ENCODE measurements at places on chromosomes 6 and 20.
A peak's percentile ranks its signal among the peaks of the same experiment; 100 is the strongest.

- no peak for DNase-seq
Measured at GRCh38 chr6:53805016-53805415, 10.2 kb downstream of the LRRC1 start.

DNA sequence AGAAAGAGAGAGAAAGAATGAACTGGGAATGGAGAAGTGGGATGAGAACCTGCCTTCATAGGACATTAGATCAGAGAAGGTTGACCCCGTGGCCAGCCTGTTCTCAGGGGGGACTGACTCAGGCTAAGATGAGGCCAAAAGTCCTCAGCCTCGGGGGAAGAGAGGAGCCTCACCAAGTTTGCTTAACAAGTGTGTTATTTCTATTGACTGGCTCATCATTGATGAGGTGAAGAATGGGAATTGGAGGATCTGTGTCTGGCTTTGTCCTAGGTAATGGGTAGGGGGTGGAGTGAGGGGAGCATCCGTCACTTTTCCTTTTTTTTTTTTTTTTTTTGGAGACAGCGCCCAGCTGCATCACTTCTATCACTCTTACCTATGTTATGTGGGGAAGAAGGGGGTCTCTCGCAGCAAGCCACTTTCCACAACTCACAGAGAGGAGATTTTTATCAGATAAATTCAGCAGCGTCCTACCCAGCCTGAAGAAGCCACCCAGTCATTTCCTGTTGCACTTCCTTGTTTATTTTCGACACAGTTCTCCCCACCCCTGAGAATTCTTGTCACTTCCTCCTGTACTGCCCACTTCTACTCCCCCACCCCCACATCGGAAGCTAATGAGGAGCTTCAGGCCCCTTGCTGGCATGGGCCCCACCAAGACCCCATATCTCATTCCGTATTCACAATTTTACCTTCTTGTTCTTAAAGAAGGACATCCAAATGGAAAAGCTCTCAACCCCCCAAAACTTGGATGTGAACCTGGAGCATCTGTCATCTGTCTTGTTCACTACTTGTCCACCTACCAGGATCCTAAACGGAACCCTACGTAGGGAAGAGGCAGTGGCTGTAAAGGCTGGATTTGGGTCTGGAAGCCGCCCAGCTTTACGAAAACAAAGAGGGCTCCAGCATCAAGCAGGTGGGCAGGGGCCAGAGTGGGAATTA is 2.8 kb upstream of the RNASET2 start:
- DNase-seq: no peak

- no peak for DNase-seq
Measured at GRCh38 chr6:23269436-23269835, 700.1 kb downstream of the HDGFL1 start.

DNA sequence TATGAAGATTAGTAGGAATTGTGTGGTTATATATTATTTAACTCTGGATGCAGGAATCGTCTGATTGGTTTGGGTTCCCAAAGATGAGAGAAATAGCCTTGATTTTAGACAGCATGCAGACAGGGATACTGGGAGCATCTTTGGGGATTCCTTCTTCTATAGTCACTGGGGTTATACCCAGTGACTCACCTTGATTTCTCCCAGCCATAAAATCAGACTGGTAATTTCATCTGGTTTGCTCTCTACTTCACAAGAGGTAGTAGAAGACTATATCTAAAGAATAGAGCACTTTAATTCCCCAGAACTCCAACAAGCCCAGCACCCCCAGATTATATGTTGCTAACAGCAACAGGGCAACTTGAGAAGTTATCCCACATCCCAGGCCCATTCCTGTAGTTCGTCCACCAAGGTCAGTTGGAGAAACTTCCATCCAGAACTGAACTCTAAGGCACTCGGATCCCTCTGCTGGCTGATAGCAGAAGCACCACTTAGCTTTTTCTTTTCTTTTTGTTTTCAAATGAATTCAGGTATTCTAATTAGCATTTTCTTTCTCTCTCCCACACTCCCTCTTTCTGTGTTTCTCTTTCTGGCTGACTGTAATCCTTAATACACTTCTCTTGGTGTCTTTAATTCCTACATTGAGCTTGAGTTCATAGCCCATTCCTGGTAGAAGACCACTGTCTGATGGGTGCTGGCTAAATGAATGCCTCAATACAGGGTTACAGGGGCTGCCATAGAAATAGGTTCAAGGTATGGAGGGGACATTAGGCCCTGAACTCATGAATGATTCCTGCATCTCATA is 20.4 kb upstream of the EFHC1 start:
- peak; percentile 26 for DNase-seq

DNA sequence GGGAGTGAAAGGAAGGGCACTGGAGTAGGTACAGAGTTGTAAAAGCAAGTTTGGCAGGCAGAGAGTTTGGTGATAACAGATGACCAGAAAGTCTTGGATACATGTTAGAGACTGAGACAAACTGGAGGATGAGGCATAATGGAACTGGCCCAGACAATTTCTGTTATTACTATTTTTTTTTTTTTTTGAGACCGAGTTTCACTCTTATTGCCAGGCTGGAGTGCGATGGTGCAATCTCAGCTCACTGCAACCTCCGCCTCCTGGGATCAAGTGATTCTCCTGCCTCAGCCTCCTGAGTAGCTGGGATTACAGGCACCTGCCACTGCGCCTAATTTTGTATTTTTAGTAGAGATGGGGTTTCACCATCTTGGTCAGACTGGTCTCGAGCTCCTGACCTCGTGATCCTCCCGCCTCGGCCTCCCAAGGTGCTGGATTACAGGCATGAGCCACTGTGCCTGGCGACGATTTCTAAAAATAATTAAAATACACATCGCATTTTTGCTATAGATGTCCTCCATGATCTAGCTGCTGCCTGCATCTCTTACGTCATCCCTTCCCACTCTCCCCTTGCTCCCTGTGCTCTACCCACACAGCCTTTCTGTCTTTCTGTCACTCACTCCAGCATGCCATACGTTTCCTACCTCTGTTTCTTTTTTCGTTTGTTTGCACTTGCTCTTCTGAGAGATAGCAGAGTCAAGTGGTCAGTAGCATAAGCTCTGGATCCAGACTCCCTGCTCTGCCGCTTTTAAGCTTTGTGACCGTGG is 23.5 kb downstream of the MAPK14 start:
- no peak for DNase-seq

DNA sequence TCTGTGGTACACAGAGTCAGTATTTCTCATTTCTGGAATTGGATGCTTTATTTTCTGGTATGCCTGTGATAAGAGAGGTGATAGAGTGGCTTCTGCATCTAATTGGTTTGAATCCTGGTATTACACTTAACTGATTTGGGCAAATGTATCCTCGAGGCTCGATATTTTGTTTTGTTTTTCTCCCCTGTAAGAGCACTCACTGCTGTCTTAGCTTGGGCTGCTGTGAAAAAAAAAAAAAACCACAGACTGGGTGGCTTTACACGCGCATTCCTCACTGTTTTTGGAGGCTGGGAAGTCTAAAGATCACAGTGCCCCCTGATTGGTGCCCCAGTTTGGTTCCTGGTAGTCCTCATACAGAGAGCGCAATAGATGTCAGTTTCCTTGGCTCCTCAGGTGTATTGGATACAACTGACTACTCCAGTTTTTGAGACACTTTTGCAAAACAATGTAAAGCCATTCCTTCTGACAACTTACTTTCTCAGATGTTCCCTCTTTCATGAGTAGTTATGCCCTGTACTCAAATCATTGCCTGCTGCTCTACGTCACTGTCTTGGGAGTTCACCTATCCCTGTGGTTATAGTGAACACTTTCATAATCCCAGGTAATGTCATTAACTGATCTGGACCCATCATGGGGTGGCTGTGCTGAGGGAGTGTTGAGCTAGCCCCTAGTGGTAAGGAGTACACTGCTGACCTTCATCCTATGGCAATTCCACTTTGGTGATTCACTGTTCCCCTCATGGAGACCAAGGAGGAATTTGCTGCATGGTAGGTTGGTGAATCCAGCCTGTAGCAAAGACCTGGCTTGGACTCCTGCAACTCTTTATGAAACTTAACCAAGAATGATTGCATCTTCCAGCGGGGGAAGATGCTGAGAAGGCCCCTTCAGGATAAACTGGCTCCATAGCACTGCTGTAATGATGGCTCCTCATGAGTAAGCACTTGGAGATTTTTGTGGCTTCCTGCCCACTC is 3.5 kb upstream of the ACAT2 start:
- DNase-seq: no peak

GRCh38 chr20:35238170-35238569 is 11.7 kb downstream of the MMP24 start:
- no peak for DNase-seq

DNA sequence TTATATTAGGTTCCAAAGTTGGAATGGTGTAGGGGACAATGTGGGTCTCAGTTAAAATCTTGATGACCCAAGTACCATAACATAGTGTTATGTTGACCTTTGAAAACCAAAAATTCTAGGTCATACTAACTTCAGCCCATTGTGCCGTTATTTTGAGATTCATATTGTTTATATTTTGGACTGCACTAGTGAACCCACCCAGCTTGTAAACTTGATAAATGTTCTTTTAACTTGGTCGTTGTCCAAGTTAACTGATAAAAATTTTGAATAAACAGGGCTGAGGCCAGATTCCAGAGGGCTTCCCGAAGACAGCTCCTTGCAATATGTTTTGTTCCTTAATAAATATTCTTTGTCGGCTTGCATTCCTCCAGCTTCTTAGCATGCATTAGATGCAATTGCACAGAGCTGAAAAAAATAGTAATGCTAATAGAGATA is 90.3 kb downstream of the BCAS1 start:
- DNase-seq: no peak

DNA sequence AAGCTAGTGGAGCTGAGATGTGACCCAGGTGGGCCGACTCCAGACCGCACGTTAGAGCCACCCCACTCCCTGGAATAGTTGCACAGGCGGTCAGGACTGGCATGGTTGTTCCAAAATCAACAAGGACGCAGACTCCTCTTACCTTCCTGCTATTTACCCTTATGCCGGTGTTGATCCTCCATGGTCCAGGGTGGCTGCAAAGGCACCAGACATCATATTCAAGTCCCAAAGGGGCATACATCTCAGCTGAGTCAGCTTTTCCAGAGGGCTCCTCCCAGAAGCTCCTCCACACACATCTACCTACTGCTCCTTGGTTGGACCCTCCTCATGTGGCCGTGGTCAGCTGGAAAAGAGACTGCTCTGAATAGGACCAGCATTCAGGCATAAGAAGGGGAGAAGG is 112.2 kb downstream of the SYCP2 start:
- DNase-seq: no peak

Data from C1 segment of cervical spinal cord (tissue), 14 donors.